Bone marrow (tissue), 2 donors: ENCODE measurements at places on chromosomes 4 and X.
A peak's percentile ranks its signal among the peaks of the same experiment; 100 is the strongest.

DNA sequence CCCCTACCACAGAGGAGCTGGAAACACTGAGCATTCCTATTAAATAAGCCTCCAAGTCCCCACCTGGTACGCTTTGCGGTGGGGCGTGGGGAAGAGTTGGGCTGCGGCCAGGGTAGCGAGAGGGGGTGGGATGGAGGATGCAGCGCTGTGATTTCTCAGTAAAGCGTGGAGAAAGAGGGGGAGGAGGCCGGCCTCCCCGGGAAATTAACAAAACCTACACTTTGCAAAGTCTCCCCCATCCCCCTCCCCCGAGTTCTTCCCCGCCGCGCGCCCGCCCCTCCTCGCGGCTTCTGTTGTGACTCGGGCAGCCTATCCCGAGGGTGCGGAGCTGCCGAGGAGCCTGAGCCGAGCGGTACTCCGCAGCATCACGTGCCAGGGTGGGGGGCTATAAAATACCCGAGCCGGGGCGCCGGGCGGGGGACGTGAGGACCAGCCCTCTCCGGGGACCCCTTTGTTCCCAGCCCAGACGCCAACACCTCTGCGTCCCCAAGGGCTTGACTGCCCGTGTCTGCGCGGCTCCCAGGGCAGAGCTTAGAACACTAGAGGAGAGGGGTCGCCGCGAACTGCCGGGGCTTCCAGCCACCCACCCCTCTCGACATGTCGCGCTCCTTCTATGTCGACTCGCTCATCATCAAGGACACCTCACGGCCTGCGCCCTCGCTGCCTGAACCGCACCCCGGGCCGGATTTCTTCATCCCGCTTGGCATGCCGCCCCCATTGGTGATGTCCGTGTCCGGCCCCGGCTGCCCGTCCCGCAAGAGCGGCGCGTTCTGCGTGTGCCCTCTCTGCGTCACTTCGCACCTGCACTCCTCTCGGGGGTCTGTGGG is at the start of gene GSX2:
Gene GSX2, plus strand, starts transcription at position 416 of the 827 bp plus-strand sequence. Its CDS starts 182 bp downstream, at position 598.
- DNase-seq, result no peak

DNA sequence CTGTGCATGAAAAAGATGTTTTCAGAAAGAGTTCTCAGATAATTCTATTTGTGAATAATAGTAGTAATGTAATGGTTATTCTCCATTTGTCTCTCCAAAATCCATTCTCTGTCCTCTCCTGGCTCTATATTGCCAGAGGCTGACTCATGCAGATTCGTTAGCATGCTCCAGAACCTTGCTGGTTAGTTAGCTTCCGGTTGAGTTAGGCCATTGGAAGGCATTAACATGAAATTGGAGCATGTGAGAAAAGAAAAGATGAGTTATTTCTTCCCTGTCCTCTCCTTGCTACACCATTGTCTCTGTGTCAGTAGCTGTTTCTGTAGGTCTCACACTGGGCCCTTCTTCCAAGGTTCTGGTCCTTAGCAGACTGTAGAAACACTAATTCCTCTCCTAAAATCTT is 23.5 kb upstream of the PRDM8 start:
- DNase-seq, result no peak

GRCh38 chr4:105896461-105896942 is 1.2 kb downstream of the NPNT start:
- DNase-seq, result no peak

- no peak for DNase-seq
Measured at GRCh38 chr4:2472187-2472586, 3.3 kb downstream of the RNF4 start.

- DNase-seq, result no peak
Measured at GRCh38 chr4:82823062-82823461, 24.5 kb upstream of the SCD5 start.

DNA sequence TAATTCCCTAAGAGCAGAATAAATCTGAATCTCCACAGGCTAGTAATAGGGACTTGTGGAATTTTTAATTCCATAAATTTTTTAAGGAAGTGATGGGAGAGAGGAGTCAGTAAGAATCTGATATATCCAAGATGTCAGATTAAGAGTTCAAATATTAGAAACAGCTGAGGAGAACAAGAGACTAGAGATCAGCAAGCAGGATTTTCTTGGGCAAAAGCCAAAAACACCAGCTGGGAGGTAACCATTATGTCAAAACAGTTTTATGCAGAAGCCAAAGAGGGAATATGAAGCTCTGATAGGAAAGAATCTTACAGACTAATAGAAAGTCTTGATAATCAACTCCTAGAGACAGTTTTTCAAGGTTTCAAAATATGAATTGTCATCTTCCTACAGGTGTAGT is 72.2 kb upstream of the RBPJ start:
- no peak for DNase-seq

DNA sequence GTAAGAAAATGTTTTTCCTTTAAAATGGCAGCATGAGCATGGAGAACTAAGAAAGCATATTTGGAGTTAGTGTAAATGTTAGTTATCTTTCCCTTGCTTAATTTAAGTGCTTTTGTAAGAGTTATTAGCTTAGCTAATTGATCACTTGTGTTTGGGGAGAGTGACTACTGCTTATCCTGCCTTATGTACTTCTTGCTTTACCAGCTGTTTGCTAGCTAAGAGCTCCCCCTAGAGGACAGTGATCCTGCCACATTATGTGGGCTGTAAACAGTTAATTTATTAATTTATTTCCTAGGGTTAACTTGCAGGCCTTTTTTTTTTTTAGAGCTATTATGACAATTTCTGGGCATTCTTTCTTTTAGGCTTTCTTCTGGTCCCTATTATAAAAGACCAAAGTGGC is 435.8 kb downstream of the MAGEB5 start:
- DNase-seq, result no peak

- DNase-seq, result no peak
Measured at GRCh38 chr4:26032630-26033317, 118.8 kb downstream of the SMIM20 start.

DNA sequence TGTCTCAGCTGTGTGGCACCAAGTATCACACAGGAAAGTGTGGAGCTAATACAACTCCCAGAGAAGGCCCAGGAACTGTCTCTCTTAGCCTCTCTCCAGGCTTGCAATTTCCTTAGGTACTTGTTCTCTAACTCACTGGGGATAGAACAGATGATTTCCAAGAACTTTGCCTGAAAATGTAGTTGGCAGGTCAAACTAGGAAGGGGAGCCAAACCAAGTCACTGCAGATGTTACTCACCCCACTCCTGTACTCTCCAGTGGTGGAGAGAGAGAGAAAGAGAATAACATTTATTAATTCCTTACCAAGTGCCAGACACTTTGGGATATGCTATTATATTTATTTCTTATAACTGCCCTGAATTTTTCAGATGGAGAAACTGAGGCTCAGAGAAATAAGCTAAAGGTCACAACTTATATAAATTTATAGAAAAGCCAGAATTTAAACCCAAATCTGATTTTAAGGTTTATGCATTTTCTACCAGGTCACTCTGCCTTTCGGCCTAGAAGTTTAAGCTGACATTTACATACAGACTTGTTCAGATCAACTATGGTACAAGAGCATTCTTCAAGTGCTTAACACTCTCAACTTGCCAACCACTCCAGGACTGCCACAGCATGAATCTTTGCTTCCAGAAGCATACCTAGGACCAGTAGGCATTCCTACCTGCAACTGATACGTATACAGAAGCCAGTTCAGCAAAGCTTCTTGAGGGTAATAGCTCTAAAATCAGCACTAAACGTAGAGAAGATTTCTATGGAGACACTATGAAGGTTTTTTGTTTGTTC is 248.6 kb upstream of the ETNPPL start:
- no peak for DNase-seq

DNA sequence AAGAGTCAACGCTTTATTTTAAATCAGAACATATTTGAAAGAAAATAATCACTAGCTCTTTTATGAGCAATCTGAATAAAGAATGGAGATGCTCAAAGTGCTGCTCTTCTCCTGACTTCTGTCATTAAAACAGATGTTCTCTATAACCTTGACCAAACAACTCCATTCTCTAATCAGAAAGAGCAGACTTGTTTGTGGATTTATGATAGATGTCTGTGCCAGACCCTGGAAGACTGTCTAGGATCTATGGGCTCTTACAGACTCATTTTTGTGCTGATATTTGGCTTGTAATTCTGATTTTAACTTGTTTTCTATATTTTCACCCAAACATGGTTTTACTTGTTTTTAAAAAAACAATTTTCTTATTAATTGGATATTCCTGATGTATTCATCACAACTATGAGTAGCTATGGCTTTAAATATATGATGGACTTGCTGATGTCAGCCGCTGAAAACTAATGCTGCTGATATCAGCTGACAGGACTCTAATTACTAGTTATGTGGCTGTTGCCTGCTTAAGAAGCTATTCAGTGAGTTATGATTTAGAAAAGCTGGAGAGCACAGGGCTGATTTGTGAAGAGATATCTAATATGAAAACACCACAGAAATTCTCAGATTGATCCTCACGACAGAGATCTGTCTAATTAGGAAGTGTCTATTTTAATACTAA is 31.6 kb upstream of the MAML3 start:
- DNase-seq, result no peak

- DNase-seq, result no peak
Measured at GRCh38 chr4:162366146-162366545, 202.3 kb upstream of the FSTL5 start.

- no peak for DNase-seq
Measured at GRCh38 chrX:140141444-140142029, 176.2 kb upstream of the CXorf66 start.

- DNase-seq, result no peak
Measured at GRCh38 chr4:179352221-179352620, 1910.0 kb upstream of the AGA start.

GRCh38 chr4:117249333-117249732 is 164.0 kb upstream of the TRAM1L1 start:
- DNase-seq, result no peak

DNA sequence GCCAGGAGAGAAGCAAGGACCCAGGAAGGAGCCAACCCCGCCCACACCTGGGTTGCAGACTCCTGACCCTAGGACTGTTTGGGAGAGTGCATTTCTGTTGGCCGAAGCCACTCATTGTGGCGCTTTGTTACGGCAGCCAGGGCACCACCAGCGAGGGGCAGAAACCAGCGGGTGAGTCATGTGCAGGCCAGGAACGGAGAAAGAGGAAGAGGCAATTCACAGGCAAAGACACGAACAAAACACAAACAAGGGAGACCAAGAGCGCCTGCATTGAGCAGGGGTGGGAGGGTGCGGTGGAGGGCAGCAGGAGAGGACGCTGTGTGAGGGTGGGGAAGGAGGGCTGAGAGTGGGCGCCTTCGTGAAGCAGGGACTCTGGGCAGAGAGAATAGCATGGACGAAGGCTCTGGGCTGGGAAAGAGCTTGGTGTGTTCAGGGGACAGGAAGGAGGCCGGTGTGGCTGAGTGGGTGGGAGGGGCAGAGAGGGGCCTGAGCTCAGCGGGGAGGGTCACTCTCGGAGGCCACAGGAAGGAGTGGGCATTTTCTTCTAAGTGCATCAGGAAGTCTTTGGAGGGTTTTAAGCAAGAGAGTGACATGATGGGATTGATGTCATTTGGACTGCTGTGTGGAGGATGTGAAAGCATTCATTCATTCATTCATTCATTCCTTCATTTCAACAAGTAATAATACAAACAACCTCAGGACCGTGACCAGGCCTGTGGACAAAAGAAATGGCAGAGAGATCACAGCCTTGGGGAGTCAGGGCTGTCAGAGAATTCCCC is 12.2 kb upstream of the WFS1 start:
- peak; percentile 28 for DNase-seq

- DNase-seq, result no peak
Measured at GRCh38 chr4:125710766-125711165, 396.0 kb downstream of the FAT4 start.

- no peak for DNase-seq
Measured at GRCh38 chr4:121728066-121728465, 31.3 kb upstream of the ANXA5 start.

GRCh38 chr4:125016892-125017299 is 297.9 kb upstream of the FAT4 start:
- no peak for DNase-seq

- no peak for DNase-seq
Measured at GRCh38 chrX:7216981-7217587, 69.1 kb upstream of the PUDP start.

GRCh38 chrX:115134382-115134781 is 54.8 kb upstream of the RBMXL3 start:
- DNase-seq, result no peak

- DNase-seq, result no peak
Measured at GRCh38 chr4:39384563-39384962, 18.4 kb upstream of the RFC1 start.

DNA sequence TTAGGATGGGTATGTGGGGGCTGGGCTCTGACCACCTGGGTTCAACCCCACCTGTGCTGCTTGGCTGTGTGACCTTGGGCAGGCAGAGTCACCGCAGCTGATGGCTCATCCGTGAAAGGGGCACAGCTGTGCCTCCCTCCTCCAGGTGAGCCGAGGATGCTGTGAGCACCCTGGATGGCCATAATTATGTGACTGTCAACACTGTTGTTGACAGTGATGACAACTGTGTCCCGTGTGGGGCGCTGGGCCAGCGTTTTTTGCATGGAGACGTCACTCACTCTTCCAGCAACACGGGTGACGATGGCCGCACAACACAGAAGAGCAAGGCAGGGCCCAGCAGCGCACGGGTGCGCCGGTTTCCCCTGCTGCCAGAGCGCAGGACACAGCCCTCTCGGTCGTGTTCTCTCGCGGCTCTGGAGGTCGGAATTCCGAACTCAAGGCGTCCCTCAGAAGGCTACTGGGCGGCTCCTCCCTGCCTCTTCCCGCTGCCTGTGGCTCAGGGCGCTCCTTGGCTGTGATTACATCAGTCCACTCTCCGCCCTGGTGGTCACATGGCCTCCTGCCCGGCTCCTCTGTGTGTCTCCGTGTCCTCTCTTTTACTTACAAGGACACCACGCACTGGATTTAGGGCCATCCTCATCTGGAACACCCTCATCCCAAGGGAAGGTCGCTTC is 1.3 kb downstream of the SH3TC1 start:
- no peak for DNase-seq

GRCh38 chr4:187414716-187415115 is 580.9 kb upstream of the ZFP42 start:
- no peak for DNase-seq

- DNase-seq, result no peak
Measured at GRCh38 chr4:176781739-176782100, 11.0 kb downstream of the VEGFC start.

- DNase-seq, result no peak
Measured at GRCh38 chr4:168594121-168594520, 97.3 kb downstream of the PALLD start.

DNA sequence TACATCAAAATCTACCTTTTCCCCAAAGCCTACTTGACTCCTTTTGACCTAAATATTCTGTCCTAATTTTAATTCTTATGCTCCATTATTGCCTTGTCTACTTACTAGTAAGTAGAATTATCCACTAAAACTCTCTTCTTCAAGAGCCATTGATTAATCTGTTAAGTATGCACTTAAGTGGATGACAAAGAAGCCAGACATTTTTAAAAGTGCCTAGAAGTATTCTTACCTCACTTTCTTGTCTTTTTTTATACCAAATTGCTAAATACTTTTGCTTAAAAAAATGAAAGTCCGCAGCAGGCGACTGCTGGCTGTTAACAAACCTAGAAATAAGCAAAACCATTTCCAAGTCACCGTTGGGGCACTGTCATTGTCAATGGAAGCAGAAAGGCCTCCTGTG is 20.1 kb upstream of the FRMPD4 start:
- no peak for DNase-seq
